NCI-H2081 treated with DMSO at 0.1 percent for 48 hours (cell line): ENCODE measurements at places on chromosomes 2 and 18.

DNA sequence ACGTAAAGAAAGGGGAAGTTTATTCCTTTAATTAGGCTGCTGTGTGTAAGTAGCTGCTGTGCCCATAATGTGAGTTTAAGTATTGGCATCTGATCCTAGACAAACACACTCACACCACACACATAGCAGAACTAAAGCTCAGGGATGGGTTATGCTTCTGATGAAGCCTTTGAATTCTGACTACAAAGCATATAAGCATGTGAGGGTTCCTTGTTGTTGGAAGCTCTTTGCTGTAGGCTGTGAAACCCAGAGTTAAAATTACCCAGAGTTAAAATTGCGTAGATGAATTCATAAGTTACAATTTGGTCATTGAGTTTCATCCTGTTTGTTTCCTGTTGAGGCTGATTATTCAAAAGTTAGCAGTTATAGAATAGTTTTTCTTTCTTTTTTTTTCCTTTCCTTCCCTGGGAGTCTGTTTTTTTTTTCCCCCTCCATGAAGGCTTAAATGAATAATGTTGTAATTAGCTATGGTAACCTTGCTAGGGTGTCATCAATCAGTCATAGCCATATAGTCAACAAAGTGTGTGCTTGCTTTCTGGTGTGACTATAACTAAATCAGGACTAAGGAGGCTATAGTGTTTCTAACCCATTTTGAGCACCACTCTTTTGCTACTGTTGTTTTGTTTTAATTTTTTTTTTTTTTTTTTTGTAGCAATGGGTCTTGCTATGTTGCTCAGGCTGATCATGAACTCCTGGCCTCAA is 426.1 kb downstream of the PARD3B start:
- DNase-seq = no peak

DNA sequence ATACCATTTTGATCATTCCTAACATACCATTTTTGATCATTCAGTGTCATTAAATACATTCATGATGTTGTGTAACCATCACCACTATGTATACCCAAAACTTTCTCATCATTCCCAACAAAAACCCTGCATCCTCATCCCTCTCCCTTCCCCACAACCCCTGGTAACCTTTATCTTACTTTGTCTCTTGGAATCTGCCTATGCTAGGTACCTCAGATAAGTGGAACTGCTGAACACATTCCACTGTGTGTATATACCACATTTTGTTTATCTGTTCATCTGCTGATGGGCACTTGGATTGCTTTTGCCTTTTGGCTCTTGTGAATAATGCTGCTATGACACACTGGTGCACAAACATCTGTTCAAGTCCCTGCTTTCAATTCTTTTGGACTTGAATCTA is 83.8 kb upstream of the TFCP2L1 start:
- DNase-seq = no peak

- DNase-seq = no peak
These were observed 61.0 kb downstream of the PXDN start for GRCh38 chr2:1683297-1683696.

DNA sequence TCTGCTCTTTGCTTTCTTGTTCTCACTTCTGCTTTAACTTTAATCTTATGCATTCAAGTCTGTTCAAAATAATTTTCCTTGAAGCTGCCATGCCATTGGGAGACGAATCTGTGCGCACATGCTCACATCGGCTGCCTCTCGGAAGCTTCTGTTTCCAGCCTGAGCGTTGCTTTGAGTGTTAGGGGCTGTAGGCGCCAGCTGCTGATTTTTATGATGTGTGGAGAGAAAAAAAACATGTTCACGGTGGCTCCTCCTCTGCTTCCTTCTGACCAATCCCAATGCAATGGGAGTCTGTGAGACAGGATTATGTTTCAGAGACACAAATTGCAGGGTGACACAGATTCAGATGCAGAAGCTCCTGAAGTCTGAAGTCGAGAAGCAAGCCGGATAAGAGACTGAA is at the start of gene MC4R:
Gene MC4R, minus strand, starts transcription at position 180 of the 400 bp plus-strand sequence. CDS start 426 bp downstream, outside the sequence.
- DNase-seq = peak; percentile 72

DNA sequence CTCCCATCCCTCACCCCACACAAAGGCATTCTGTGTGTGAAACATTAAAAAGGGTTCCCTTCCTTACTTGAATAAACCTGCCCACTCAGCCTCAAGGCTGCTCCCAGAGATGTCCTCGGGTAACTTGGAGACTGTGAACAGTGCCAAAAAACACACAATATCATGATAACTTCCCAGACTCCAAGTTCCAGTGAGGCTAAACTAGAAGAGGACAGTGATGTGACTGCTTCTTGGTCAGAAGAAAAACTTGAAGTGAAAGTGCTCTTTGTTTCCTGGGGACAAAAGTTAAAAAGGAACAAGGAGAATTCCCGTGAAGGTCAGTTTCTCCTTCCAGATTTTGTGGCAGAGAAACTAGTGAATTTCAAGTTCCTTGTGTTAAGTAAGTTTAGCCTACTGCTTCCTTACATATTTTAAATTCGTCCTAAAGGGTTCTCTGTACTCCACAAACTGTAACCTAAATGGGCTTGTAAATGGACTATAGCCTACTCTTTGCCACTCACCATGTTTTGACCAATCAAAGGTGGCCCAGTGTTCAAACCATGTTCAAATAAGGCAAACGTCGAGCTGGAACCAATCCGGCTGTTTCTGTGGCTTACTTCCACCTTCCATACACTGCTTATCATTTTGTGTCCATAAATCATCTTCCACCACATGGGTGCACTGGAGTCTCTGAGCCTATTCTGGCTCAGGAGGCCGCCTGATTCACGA is 20.4 kb downstream of the TPRKB start:
- DNase-seq = no peak

DNA sequence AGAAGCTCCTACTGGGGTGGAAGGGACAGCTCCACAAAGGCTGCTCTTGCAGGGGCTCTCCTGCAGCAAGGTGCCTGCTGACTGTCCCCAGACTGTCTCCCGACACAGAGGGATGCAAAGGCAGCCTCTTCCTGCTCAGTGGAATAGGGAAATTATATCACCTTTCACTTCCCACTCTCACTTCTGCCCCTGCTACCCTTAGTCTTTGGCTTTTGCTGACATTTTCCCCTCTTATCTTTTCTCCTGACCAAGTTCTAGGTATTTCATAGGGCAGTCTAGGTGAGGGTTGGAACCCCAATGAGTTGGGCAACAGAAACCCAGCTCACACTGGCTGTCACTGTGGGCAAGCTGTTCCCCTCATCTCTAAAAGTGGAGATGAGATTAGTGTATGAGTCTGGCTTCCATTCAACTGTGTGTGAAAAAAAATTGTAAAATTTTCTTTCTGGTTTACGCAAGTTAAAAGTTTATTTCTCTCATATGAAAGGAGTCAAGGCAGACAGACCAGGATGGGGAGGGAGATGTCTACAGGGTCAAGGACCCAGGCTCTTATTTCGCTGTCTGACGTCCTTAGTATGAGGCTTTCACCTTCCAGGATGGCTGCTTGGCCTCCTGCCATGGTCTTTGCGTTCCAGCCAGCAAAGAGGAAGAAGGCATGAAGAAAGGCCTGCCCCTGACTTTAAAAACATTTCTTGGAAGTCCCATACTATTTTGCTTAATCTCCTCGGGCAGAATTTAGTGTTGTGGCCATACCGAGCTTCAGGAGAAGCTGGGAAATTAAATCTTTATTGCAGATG is 7.5 kb upstream of the MOCOS start:
- DNase-seq = no peak
